NCI-H526 treated with DMSO at 0.1 percent for 48 hours (cell line): ENCODE measurements at places on chromosomes 1 and 21.
A peak's percentile ranks its signal among the peaks of the same experiment; 100 is the strongest.

GRCh38 chr1:236393681-236394481 is at the start of gene EDARADD:
TSS of gene EDARADD (plus strand) at chr1:236394286. CDS start at chr1:236394445, 159 bp downstream.
- no peak for DNase-seq

DNA sequence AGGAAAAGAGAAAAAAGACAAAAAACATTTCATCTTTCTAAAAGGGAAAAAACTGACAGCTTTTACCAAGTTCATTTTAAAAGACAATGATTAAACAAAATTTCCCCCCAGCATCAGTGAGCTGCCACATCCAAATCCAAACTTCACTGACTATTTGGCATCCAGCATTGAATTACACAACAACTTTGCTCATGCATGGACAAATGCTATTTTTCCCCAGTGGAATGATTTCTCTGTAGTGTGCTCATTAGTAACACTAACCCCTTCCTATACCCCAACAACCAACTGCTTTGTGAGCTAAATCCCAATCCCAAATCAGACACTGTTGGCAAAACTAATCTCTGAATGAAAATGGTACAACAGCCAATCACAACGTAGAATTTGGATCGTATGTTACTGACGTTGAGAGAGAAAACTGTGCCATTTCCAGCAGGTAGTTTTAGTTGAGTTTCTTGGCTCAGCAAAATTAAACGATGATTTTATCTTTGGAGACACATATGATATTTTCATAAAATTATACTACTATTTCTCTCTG is 37.9 kb downstream of the PIK3R3 start:
- no peak for DNase-seq

GRCh38 chr1:174568551-174568950 is 120.8 kb downstream of the GPR52 start:
- no peak for DNase-seq

GRCh38 chr21:42659416-42660117 is 6.1 kb downstream of the PDE9A start:
- DNase-seq: peak; percentile 79

DNA sequence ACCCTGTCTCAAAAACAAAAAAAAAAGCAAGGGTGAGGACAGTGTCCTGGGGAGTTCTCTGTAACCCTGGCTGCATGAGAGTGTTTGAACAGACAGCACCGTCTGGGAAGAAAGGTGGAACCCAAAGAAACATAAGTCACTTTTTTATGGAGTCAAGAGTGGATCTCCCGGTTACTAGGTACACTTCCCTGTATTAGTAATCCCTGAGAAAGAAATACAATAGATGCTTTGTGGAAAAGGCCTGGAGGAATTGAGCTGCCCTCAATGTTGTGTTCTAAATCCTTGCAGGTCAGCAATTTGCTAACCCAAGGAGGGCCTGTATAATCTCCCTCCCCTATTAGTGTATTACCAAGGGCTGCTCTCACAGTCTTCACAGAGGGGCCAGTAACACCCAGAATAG is 16.6 kb downstream of the DEGS1 start:
- DNase-seq: no peak

GRCh38 chr21:30232011-30232410 is 16.1 kb upstream of the CLDN8 start:
- DNase-seq: no peak

- no peak for DNase-seq
Observed at GRCh38 chr1:112688781-112689193, 14.3 kb downstream of the MOV10 start.

GRCh38 chr1:94863919-94864318 is 43.8 kb downstream of the SLC44A3 start:
- DNase-seq: no peak

DNA sequence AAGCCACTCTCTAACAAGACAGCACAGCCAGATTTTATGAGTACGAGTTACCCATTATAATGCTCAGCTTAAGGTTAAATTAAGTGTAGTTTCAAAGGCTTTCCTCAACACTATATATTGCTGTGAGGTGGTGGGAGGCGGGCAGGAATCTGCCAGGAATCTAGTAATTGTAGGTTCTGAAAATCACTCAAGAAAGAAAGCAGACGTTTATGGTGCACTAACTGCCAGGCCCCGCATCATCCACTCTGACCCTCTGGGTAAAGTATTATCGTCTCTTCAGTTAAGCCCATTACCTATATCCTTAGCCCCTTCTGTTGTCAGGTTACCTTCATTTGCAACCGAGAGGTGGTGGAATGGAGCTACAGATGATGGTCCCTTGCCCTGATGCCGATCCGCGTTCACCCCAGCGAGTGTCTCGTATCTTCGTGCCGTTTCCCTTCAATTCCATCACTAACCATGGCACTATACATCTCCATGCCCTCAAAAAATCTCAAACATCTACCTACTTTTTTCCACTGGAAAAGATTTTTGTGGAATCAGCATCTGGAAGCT is 12.4 kb downstream of the HMGN1 start:
- no peak for DNase-seq

- no peak for DNase-seq
Observed at GRCh38 chr1:26351590-26352337, 2.2 kb downstream of the CRYBG2 start.

DNA sequence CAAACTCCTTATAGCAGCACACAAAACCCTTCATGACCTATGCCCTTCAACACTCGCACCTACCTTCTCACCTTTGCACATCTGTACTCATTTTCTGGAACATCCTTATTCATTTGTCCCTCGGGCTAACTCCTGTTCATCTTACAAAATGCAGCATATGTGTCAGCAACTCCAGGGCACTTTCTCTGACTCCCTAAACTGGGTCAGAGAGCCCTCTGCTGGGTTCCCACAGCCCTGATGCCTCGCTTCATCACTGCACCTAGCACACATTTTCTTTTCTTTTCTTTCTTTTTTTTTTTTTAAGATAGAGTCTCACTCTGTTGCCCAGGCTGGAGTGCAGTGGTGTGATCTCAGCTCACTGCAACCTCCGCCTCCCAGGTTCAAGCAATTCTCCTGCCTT is 54.0 kb downstream of the RAB3B start:
- DNase-seq: no peak

- no peak for DNase-seq
Observed at GRCh38 chr1:155209312-155209721, 822 bp downstream of the MTX1 start.

GRCh38 chr21:45200581-45201296 is 87.0 kb downstream of the POFUT2 start:
- no peak for DNase-seq

GRCh38 chr1:12407050-12407961 is 177.5 kb downstream of the VPS13D start:
- no peak for DNase-seq

- DNase-seq: peak; percentile 89
Observed at GRCh38 chr1:33424205-33424604, 6.7 kb downstream of the PHC2 start.

DNA sequence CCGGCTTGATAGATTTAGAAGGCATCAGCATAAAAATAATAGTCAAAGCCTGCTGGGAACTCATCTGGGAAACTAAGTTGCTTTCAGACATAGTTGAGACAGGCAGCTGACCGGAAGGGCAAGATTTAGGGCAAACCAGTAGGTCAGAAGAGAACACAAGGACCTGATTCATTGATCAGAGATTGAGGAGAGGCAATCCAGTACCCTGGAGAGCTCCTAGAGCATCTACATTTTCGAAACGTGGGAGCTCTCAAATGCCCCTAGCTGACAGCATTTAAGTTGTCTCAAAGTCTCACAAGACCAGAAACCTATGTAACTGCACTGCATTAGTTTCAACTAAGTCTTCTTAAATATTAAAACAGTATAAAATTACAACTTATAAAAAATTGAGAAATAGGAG is 22.9 kb upstream of the MTF2 start:
- no peak for DNase-seq

GRCh38 chr1:87188640-87189039 is 140.0 kb upstream of the LMO4 start:
- no peak for DNase-seq

GRCh38 chr1:27035344-27035743 is 22.7 kb upstream of the TENT5B start:
- DNase-seq: no peak

DNA sequence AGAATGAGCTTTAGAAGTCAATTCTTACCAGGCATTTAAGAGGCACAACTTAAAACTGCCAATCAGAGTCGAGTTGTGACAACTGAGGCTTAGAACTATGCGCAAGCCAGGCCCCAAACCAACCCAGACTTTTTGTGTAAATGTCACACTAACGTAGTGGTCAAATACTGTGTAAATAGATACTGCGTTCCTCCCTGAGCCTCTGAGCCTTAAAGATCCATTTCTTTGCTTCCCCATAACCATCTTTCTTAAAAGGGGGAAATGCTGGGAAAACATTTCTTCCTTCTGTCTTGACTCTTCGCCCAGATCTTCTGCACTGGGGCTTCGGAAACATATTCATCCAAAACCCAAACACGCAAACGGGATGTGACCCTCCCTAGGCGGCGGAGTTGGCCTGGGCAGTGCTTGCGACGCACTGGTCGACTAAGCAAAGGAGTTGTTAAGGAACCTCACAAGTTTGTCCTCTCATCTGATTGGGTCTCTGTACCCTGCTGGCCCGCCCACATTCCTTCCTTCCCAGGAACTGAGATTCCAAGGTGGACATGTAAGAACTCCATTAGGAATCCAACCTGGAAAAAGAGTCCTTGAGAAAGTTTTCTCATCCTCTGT is 2.6 kb downstream of the ADAMTS5 start:
- DNase-seq: no peak

DNA sequence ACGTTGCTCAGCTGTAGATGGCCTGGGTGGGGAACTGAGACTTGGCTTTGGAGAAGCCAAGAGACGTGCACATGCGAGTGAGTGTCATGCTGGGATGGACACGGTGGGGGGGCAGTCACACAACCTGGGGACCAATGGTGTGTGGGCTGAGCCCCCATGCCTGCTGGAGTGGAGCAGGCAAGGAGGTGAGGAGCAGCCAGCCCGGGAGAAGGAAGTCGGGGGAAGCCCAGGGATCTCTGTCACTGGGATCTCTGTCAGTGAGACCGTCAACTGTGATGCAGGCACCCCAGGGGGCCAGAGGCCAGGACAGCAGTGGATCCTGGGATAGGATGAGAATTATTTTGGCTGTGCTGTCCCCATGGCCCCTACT is 11.0 kb upstream of the ZNF669 start:
- no peak for DNase-seq

DNA sequence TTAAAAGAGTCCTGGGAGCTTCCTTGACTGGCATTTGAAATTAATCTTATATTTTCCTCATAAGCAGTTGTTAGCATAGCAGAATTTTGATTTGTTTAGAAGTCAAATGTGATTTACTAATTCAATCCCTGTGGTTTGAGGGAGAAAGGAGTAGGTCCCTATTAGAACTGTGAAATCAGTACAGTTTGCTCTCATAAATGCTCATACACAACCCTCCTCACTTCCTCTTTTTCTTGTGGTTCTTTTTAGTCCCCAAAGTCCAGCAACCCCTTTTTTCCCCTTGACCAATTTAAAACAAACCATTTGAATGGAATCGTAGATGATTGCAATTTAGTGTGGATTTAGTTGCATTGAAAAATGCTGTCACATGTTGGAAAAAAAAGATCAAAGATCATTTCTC is 9.2 kb upstream of the IFI44 start:
- DNase-seq: no peak

DNA sequence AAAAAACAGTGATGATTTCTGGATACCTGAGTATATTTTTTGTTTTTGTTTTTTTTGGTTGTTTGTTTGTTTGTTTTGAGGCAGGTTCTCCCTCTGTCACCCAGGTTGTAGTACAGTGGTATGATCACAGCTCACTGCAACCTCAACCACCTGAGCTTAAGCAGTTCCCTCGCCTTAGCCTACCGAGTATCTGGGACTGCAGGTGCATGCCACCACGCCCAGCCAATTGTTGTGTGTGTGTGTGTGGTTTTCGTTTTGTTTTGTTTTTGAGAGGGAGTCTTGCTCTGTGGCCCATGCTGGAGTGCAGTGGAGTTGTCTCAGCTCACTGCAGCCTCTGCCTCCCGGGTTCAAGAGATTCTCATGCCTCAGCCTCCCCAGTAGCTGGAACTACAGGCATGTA is 55.3 kb upstream of the RCC1 start:
- DNase-seq: no peak

- DNase-seq: no peak
Observed at GRCh38 chr1:218848009-218848408, 325.7 kb upstream of the LYPLAL1 start.

GRCh38 chr1:236728752-236729151 is 42.5 kb downstream of the ACTN2 start:
- no peak for DNase-seq

- peak; percentile 67 for DNase-seq
Observed at GRCh38 chr21:35227786-35228185, 178.7 kb upstream of the RUNX1 start.

GRCh38 chr1:112504661-112505399 is 3.9 kb upstream of the WNT2B start:
- no peak for DNase-seq

- no peak for DNase-seq
Observed at GRCh38 chr1:32985226-32985625, 20.6 kb upstream of the RNF19B start.

- no peak for DNase-seq
Observed at GRCh38 chr1:111878649-111879048, 110.8 kb downstream of the KCND3 start.

GRCh38 chr1:219179293-219179692 is 5.6 kb downstream of the LYPLAL1 start:
- no peak for DNase-seq

DNA sequence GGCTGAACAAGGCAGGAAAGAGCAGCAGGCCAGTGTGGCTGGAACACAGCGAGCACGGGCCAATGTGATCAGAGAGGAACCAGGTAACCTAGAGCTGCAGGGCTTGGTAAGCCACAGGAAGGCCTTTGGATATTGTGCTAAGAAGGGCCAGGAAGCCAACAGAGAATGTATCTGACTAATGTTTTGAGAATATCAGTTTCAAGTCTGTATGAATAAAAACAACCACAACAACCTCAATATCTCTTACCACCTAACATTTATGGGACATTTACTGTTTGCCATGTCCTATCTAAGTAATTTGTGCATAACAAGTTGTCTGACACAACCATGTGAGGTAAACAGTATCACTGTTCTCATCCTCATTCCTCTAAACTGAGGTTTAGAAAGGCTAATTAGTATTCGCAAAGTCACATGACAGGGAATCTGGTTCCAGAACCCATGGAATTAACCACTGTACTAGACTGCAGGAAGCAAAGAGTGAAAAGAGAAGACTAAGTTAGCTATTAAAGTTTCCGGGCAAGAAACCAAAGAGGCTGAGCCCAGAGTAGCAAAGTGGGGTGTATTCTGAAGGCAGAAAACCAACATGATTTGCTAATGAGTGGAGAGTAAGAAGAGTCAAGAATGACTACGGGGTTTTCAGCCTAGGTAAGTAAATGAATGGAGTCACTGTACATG is 38.9 kb downstream of the SPRTN start:
- DNase-seq: no peak

- no peak for DNase-seq
Observed at GRCh38 chr1:24302209-24302611, 16.9 kb upstream of the GRHL3 start.
